ENCODE measurements at places on chromosomes 12 and 14.

GRCh38 chr12:20451761-20452160, 83.4 kb downstream of the PDE3A start:
- no peak for DNase-seq

GRCh38 chr12:113333877-113334785, 778 bp downstream of the SLC8B1 start:
- DNase-seq, result no peak

DNA sequence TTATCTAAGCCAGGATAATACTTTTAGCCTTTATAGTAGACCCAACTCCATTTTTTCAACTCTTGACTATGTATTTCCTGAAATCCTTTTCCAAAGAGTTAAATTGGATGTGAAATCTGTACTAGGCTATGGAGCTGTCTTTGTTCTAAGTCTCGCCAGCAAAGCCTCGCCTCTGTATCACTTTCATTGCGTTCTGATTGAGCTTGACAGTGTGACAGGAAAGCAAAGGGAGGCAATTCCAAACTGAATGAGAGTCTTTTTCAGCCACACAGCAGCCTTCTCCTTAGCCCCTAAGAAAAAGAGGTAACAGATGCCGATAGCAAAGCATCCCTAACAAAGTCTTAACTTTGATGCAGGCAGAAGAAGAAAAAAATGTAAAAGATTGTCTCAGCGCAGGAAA, 154.6 kb upstream of the OTX2 start:
- DNase-seq, result no peak

- no peak for DNase-seq
Measured at GRCh38 chr12:27996761-27997160, 24.2 kb upstream of the PTHLH start.

- no peak for DNase-seq
Measured at GRCh38 chr14:49019467-49020115, 566.6 kb downstream of the RPS29 start.

Data from stimulated activated CD4-positive, alpha-beta T cell treated with anti-CD3 and anti-CD28 coated beads, Interleukin-1b, Interleukin-23, amount 100 ng/mL, for 24 hours (primary cell).